HCT116 (cell line): ENCODE measurements at places on chromosomes 4 and X. TPM values are rescaled to one million over a fixed set of nuclear protein-coding genes. Genes with fewer than 3 reads are reported as not detected.

The CCNI gene
- 208 TPM for total RNA-seq

DNA sequence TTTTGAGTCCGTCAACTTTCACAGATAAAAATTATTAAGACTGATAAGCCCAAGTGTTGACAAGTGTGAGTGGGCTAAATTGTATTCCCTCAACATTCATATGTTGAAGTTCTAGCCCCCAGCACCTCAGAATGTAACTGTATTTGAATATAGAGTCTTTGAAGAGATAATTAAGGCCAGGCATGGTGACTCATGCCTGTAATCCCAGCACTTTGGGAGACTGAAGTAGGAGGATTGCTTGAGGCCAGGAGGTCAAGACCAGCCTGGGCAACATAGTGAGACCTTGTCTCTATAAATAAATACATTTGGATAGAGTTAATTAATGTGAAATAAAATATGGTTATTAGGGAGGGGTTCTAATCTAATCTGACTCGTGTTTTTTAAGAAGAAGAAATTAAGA is 29.7 kb upstream of the SLC25A4 start:
- no peak for DNase-seq
- no peaks in the 10 kb centered on the region for H3K27me3 ChIP-seq
- H3K4me3 ChIP-seq: no peak overlapping the region
- peaks cover 61% of the 10 kb centered on the region for H3K4me1 ChIP-seq
- H3K27ac ChIP-seq: peak overlapping the region; percentile 67; the same call in 1 of the 2 replicates
- H3K36me3 ChIP-seq: no peaks in the 10 kb centered on the region

The GAB1 gene
- total RNA-seq: 3.8 TPM

The FAM47A gene
- total RNA-seq: not detected

- H3K27me3 ChIP-seq: no peaks in the 10 kb centered on the region
- no peak overlapping the region for H3K27ac ChIP-seq
- no peak for DNase-seq
- H3K4me3 ChIP-seq: no peak overlapping the region
- no peaks in the 10 kb centered on the region for H3K36me3 ChIP-seq
These were observed 40.3 kb downstream of the C4orf54 start for GRCh38 chr4:99617374-99617773.

DNA sequence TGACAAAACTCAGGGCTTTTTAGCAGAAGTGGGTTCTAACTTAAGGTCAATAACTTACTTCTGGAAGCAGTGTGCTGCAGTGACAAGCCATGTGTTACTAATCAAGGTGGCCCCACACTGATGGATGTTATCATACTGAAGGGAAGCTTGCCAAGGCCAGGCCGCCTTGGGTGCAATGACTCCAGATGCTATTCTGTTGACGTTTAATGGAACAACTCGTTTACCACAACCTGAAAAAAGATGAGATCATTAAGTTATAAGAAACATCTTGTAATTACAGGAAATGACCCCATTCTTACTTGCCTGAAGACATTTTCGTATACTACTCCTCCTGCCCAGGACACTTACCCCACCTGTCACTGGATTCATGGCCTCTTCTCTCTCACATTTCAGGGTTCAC is 38.9 kb upstream of the TMPRSS11D start:
- no peak for DNase-seq
- no peaks in the 10 kb centered on the region for H3K27me3 ChIP-seq
- no peak overlapping the region for H3K4me3 ChIP-seq
- no peak overlapping the region for H3K27ac ChIP-seq
- no peaks in the 10 kb centered on the region for H3K36me3 ChIP-seq

GRCh38 chr4:81180916-81181315 is 34.1 kb downstream of the PRKG2 start:
- no peak overlapping the region for H3K27ac ChIP-seq
- H3K4me3 ChIP-seq: no peak overlapping the region
- DNase-seq: no peak
- no peaks in the 10 kb centered on the region for H3K36me3 ChIP-seq
- no peaks in the 10 kb centered on the region for H3K27me3 ChIP-seq
- H3K4me1 ChIP-seq: no peaks in the 10 kb centered on the region

The ZFP42 gene
- 0.12 TPM for total RNA-seq

The SPON2 gene
- 1.5 TPM for total RNA-seq

DNA sequence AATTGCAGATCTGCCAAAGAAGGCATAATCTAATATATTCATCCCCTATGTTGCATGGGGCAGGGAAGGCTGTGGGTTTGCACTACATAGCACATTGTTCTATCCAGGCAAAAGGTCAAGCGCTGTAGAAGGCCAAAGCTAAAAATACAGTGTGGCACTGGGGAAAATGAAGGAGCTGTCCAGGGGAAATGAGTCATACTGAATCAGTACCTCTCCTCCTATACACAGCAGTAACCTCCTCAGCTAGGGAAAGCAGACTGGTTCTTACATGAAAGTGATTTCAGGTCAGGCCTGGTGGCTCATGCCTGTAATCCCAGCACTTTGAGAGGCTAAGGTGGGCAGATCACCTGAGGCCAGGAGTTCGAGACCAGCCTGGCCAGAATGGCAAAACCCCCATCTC is 31.0 kb upstream of the SLC25A4 start:
- no peaks in the 10 kb centered on the region for H3K36me3 ChIP-seq
- DNase-seq: peak; percentile 97
- peak overlapping the region; percentile 28 for H3K4me3 ChIP-seq
- H3K4me1 ChIP-seq: peaks cover 34% of the 10 kb centered on the region
- H3K27ac ChIP-seq: peak overlapping the region; percentile 67

The PSAPL1 gene
- 0.05 TPM for total RNA-seq

DNA sequence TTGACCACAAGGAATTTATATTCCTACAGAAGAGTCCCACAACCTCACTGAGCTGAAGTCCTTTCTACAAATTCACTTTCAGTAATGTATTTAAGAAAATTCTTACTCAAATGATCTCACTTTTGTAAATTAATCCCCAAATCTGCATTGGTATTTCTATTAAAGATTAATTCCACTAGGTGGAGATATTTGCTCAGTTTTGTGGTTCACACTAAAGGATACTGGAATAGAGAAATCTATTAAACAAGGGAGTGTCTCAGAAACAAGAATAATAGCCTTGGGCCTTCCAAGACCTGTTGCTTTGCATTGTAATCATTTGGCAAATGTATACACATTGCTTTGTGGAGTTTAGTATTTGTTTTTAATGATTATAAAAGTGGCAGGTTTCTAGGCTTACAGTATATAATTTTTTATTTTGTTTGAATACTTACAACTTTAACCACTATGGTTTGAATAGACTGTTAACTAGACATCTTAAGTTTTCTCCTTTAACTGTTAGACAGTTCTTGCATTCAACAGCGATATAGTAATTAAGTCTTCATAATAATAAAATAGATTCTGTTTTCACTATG is 25.9 kb downstream of the CFAP299 start:
- H3K4me1 ChIP-seq: no peaks in the 10 kb centered on the region
- H3K27ac ChIP-seq: no peak overlapping the region
- peaks cover 23% of the 10 kb centered on the region for H3K27me3 ChIP-seq
- no peaks in the 10 kb centered on the region for H3K36me3 ChIP-seq
- peak; percentile 8 for DNase-seq
- H3K4me3 ChIP-seq: no peak overlapping the region

DNA sequence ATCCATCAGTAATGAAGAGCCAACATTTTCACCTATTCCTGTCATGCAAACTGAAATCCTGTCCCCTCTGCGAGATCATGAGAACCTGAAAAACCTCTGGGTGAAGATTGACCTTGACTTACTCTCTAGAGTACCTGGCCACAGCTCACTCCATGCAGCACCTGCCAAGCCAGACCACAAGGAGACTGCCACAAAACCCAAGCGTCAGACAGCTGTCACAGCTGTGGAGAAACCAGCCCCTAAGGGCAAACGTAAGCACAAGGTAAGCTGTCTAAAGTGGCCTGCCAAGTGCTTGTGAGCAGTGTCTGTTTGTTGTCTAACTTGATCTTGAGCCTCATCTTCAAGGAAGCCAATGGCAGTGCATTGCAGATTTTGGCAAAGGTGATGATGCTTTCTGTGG is 455.9 kb downstream of the AFF2 start:
- no peak overlapping the region for H3K4me3 ChIP-seq
- no peaks in the 10 kb centered on the region for H3K27me3 ChIP-seq
- no peaks in the 10 kb centered on the region for H3K36me3 ChIP-seq
- DNase-seq: no peak

The PTTG2 gene
- not detected for total RNA-seq

DNA sequence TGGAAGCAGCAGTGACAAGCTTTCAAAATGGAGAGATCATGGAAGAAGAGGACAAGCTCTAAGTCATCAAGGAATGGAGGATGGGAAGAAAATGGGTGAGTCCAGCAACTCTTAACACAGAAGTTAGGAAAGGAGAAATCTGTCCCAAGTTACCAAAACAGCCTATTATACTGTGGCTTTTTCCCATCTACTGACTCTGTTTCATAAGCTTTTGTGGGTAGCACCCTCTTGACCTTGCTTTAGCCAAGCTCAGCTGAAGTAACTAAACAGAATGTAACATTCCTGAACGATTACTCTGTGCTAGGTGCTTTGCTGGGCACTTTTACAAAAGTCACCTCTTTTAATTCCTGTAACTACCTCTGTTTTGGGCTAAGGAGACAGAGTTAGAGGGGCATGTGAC is 54.9 kb downstream of the MAP7D2 start:
- H3K4me3 ChIP-seq: no peak overlapping the region
- H3K27me3 ChIP-seq: no peaks in the 10 kb centered on the region
- no peak overlapping the region for H3K27ac ChIP-seq
- H3K36me3 ChIP-seq: no peaks in the 10 kb centered on the region

- no peak overlapping the region for H3K4me3 ChIP-seq
- no peak overlapping the region for H3K27ac ChIP-seq
- H3K36me3 ChIP-seq: no peaks in the 10 kb centered on the region
- no peaks in the 10 kb centered on the region for H3K4me1 ChIP-seq
These were observed 9.7 kb upstream of the SYP start for GRCh38 chrX:49209434-49210251.

GRCh38 chrX:96445531-96446065 is 239.0 kb upstream of the DIAPH2 start:
- H3K36me3 ChIP-seq: no peaks in the 10 kb centered on the region
- H3K27ac ChIP-seq: no peak overlapping the region
- no peak overlapping the region for H3K4me3 ChIP-seq
- no peaks in the 10 kb centered on the region for H3K4me1 ChIP-seq

The MGAT4D gene
- not detected for total RNA-seq

The HSFX3 gene
- 0.96 TPM for total RNA-seq

The EPHA5 gene
- total RNA-seq: not detected

DNA sequence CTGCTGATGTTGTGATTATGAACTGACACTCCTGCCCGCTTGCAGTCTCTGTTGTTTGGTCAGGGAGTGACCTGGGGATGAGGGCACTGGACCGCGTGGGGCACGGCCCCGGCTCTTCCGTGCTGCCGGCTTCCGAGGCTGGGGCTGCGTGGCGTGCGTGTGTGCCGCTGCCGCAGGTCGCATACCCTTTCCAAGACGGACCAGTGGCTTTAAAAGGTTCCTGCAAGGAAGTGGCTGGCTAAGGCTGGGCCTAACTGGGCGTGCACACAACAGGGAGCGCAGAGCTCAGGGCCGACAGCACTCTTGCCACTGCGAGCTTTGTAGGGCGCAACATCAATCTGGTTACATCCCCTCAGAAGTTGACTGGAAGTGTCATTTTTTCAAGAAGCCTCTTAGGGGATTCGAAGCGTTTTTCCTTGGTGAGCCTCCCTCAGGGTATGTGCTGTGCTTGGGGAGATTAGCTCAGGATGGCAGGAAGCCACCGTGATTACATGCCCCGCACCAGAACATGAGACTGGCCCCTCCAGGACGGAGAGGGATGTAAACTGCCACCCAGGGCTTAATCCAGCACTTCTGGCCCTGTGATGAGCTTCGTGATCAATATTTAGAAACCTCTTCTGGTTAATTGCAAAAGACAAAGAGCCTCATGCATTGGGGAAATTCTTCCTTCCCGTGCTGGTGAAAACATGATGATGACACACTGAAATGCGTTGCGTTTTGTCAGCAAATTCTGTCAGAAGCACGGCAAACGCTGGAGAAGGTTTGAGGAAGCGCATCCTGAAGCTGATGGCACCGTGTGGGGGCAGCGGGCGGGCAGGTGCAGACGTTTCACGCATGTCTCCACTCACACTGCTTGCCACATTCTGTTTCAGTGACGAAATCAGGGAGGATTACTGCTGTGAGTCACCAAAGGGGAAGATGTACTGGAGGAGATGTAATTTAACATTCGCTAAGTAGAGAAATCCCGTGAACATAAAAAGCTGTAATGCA is 11.1 kb downstream of the MAEA start:
- peaks cover 17% of the 10 kb centered on the region for H3K36me3 ChIP-seq
- no peak overlapping the region for H3K27ac ChIP-seq
- H3K4me1 ChIP-seq: peaks cover 19% of the 10 kb centered on the region
- H3K27me3 ChIP-seq: no peaks in the 10 kb centered on the region
- DNase-seq: no peak

- no peaks in the 10 kb centered on the region for H3K27me3 ChIP-seq
- H3K36me3 ChIP-seq: no peaks in the 10 kb centered on the region
- no peaks in the 10 kb centered on the region for H3K4me1 ChIP-seq
- no peak for DNase-seq
- no peak overlapping the region for H3K4me3 ChIP-seq
These were observed 212.3 kb upstream of the SFRP2 start for GRCh38 chr4:154001193-154001592.

DNA sequence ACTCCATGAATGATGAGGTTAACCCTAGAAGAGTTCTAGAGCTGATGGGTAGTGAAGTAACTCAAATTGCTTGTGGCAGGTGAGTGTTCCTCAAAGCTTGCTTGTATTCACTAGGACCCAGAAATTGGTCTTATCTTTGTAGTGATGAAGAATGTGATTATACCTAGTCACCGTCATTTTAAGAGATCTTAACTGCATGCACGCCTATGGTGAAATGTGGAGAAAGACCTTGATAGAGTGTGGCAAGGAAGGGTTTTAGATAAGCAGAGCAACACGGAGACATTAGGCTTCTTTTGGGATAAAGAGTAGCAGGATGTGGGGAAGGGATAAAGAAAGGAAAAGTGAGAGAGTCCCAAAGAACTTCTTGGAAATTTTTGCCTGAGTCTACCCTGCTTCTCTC is 42.4 kb downstream of the NAP1L5 start:
- no peak overlapping the region for H3K4me3 ChIP-seq
- no peaks in the 10 kb centered on the region for H3K4me1 ChIP-seq
- no peaks in the 10 kb centered on the region for H3K27me3 ChIP-seq
- H3K36me3 ChIP-seq: no peaks in the 10 kb centered on the region

- no peaks in the 10 kb centered on the region for H3K27me3 ChIP-seq
- H3K4me1 ChIP-seq: peaks cover 24% of the 10 kb centered on the region
- no peaks in the 10 kb centered on the region for H3K36me3 ChIP-seq
These were observed 129.8 kb upstream of the NAP1L5 start for GRCh38 chr4:88827442-88827841.

DNA sequence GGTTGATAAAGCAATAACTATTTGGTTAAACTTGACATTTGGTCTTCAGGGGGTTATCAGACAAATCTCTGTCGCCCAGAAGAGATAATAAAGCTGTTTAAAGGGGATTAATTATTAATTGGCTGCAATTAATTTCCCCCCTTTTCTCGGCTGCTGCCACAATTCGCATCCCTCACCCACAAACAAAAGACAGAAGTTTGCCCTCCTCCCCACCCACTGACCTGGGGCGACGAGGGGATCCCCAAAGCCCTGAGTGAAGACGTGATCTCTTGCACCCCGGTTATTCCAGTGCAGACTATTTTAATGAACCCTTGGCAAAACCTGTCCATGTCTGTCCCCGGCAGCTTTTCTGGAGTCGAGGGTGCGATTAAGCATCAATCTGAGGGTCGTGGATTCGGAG is 55.7 kb upstream of the TMEM33 start:
- H3K4me1 ChIP-seq: no peaks in the 10 kb centered on the region
- H3K27me3 ChIP-seq: no peaks in the 10 kb centered on the region
- no peak overlapping the region for H3K27ac ChIP-seq
- no peak overlapping the region for H3K4me3 ChIP-seq
- H3K36me3 ChIP-seq: no peaks in the 10 kb centered on the region

- no peaks in the 10 kb centered on the region for H3K4me1 ChIP-seq
- no peak overlapping the region for H3K4me3 ChIP-seq
- H3K27me3 ChIP-seq: no peaks in the 10 kb centered on the region
- peak; percentile 28 for DNase-seq
These were observed 97.4 kb downstream of the SHOX start for GRCh38 chrX:727738-728621.
